ENCODE measurements at places on chromosomes 2 and 18. TPM values are rescaled to one million over a fixed set of nuclear protein-coding genes. Genes with fewer than 3 reads are reported as not detected.

Gene CD28
- 5.5 TPM for total RNA-seq

- DNase-seq: no peak
These were observed 22.0 kb downstream of the FHL2 start for GRCh38 chr2:105376789-105377240.

DNA sequence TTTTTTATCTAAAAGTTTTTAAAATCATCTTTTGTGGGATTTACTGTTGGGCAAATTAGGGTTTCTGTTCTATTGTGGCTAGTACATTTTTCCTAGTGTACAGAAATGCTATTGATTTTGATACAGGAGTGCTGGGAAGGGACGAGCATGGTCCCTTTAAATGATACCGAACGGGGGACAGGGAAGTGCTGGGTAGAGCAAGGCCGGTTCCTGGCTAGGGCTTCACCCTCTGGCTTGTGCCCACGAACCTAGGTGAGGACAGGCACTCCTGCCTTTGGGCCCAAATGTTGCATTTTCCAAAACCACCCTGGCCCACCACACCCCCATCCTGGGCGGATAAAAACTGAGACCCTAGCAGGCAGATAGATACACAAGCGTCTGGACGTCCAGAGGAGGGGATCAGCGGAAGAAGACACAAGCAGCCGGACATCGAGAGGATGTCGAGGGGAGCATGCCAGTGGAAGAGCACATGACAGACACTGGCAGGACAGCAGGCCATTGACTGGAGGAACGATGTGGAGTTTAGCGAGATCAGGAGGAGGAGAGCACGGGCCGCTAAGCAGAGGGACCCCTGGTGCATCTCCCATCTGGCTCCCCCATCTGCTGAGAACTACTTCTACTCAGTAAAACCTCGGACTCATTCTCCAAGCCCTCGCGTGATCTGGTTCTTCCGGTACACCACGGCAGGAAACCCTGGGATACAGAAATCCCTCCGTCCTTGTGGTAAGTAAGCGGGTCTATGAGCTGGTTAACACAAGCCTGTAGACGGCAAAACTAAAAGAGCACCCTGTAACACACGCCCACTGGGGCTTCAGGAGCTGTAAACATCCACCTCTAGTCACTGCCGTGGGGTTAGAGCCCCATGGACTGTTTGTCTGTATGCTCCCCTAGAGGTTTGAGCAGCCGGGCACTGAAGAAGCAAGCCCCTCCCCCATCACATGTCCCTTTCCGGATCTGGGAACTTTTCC is 13.5 kb upstream of the CALCRL start:
- DNase-seq: no peak

DNA sequence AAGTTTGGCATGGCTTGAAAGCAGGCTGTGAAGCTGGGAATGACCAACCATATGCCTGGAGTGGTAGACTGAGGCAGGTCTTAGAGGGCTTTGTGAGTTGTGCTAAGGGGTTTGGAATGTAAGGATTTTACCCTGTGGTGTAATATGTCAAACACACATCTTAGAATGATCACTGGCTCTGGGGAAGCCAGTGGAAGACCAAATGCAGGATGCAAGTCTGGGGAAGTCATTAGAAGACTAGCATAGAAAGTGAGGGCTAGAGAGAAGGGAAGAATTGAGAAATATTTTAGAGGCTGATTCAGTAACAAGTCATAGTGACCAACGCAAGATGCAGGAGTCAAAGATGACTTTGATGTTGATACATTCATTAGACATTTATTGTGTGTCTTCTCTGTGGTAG is 3.5 kb upstream of the FHOD3 start:
- DNase-seq: no peak

DNA sequence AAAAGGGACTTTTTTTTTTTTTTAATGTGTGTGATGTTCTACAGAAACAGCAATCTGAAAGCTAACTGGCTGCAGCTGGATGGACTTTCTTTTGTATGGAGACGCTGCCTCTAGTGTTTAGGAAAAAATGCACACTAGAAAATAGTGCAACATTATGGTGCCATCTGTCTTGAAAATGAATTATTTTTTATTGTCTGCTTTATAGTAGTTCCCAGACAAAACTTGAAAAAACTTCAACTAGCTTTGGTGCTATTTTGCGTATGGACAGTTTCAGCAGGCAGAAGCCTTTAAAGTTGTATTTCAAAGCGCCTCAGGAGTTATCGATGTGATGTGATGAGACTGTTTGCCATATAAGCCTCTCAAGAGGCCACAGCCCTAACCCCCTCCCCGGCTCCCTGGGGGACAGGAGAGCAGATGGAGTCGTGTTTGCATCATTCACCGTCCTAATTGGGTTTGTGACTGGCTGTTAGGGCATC is 86.9 kb downstream of the LTBP1 start:
- DNase-seq: peak; percentile 86

DNA sequence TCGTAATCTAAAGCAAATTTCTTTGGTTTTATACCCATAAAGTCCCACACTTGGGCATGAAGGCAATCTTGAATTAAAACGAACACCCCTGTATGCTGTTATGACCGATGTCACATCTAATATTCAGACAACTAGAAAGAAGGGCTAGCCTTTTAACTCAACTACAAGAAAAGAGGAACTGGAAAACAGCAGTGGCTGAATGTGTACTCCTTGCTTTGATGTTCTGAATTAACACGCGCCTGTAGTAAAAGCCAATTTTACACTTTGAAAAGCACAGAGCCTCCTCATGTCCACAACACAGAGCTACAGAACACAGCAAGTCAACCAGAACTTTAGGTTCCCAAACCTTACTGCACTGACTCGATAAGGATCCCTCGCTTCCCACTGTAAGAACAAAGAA is 147.6 kb downstream of the HDAC4 start:
- no peak for DNase-seq

GRCh38 chr2:210227290-210228088 is 2.2 kb upstream of the ACADL start:
- no peak for DNase-seq

Gene REEP1
- total RNA-seq: 3.9 TPM

- peak; percentile 30 for DNase-seq
These were observed 42.1 kb upstream of the LAPTM4A start for GRCh38 chr2:20093263-20094141.

DNA sequence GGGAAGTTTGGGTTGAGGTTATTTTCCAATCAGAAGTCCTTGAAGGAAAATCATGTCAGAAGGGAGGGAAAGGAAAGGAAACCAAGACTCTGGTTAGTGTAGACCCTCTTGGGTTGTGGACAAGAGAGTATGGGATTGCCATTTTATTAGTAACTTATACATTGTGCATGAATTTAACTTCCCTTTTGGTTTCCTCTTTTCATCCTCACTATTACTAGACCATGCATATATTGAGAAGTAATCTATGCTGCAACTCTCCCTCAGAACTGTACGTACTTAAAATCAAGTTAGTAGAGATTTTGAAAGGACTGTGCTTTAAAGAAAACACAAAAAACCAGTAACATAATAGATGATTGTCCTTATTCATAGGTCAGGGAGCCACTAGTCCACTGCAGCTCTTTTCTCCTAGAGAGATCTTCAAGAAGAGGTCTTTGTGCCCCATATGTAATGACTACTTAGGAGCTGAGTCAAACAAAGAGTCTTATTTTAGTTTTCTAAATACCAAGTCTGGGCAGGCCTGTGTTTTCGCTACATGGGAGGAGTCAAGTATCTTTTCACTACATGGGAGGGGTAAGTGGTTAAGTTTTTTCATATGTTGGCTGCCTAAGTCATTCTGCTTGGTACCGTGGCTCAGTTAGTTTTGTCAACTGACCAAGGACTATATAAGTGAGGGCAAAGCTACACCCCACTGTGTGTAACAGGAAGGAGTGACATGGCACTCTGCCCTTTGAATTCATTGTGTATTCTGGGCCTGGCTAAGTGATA is 25.2 kb upstream of the FAM117B start:
- no peak for DNase-seq

- DNase-seq: no peak
These were observed 21.1 kb upstream of the ARL4C start for GRCh38 chr2:234517971-234518370.

- DNase-seq: no peak
These were observed 102.8 kb upstream of the LRRTM1 start for GRCh38 chr2:80407377-80407776.

Gene NEB
- 212 TPM for total RNA-seq

Gene UGT1A7
- 0.30 TPM for total RNA-seq

GRCh38 chr18:2797951-2798350 is 48.9 kb upstream of the EMILIN2 start:
- no peak for DNase-seq

DNA sequence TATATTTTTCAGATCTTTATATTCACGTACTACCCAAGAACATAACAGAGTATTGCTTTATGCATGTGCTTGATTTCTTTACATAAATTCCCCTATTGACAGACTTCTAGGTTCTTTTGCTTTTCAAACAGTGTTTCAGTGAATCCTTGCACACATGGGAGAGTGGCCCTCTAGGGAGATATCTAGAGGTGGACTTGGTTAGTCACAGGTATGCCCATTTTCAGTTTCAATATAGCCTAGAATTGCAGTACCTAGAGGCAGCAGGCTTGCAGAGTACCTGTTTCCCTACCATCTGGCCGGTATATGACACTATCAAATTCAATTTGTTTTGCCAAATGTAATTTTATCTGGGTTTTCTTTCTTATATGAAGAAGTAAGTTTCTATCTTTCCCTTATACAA is 36.8 kb downstream of the EML6 start:
- DNase-seq: no peak

Gene DPP10
- total RNA-seq: 1.1 TPM

Gene IL1RN
- total RNA-seq: 20.7 TPM

Gene DES
- 318 TPM for total RNA-seq

GRCh38 chr2:217371781-217372213 is 511.9 kb upstream of the TNP1 start:
- no peak for DNase-seq

DNA sequence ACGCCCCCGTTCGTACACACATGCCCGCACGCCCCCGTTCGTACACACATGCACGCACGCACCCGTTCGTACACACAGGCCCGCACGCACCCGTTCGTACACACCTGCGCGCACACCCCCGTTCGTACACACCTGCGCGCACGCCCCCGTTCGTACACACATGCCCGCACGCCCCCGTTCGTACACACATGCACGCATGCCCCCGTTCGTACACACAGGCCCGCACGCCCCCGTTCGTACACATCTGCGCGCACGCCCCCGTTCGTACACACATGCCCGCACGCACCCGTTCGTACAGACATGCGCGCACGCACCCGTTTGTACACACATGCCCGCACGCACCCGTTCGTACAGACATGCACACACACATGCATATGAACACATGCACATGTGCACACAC is 45.7 kb downstream of the SPP2 start:
- no peak for DNase-seq

Gene CRYGD
- total RNA-seq: not detected

- no peak for DNase-seq
These were observed 4.6 kb downstream of the GTF3C2 start for GRCh38 chr2:27351802-27352598.

DNA sequence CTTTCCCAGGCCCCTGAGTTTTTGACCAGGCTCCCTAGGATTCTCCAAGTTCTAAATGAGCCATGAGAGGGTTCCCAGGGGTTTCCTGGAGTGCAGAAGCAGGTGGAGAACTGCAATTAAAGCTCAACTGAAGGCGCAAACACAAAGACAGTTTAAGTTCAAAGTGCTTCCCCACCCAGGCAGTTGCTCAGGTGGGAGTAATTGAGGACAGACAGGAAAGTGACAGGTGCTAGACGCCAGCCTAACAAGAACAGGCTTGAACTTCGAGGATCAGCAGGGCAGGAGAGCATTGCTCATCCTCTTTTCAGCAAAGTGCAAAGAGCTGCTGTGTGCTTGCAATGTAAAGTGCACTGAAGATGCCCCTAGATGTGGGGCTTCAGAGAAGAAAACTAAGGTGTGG is 77.2 kb upstream of the ST8SIA3 start:
- no peak for DNase-seq

Measured in skin of body (tissue), 3 donors.